Effector CD4-positive, alpha-beta T cell (primary cell): ENCODE measurements at places on chromosomes 11 and 22.
A peak's percentile ranks its signal among the peaks of the same experiment; 100 is the strongest.

GRCh38 chr11:94486068-94486467 lies 7.6 kb downstream of the MRE11 start:
- no peak for DNase-seq

DNA sequence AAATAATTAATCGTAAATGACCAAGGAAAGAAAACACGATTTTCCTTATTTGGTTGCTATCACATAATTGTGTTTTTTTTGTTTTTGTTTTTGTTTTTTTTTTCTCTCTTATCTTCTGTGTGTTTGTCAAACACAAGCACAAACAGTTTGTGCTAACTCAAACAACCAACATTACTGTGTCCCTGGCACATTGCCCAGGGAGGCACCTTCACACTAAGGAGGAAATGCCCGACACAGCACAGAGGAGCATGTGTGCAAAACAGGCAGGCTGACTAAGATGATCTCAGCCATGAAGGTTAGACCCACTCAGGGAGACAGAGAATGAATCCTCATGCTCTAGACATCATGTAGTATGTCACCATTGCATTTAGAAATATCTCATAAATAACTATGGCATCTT lies 130.1 kb downstream of the SOX6 start:
- DNase-seq, result no peak

DNA sequence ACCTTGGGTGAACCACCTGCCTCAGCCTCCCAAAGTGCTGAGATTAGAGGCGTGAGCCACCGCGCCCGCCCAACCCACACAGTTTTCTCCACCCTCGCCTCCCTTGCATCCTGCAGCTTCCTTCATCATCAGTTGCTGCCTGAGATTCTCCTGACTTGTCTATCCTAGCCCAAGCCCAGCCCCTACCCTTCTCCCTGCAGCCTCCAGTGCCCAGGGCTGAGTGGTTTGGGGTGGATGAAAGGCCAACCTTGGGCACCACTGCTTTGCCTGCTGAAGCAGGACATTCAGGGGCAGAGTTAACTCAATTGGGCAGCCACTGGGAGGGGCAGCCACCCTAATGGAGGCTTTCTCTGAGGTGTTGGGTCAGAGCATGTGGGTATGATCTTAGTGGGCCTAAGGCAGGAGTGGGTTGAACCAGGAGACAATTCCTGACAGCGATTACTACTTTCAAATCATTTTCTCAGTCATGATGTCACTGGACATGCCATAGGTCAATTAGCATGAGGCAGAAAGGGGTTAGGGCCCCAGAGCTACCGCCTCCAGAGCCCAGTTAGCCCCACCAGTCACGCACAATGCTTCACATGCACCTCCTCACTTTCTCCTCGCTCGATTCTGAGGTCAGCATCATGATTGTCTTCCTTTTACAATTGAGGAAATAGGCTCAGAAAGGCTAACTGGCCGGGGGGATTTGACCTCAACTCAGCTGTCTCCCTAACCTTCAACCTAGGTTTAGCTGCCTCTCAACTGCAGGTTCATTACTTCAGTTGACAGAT lies 1.0 kb upstream of the FKBP2 start:
- no peak for DNase-seq

DNA sequence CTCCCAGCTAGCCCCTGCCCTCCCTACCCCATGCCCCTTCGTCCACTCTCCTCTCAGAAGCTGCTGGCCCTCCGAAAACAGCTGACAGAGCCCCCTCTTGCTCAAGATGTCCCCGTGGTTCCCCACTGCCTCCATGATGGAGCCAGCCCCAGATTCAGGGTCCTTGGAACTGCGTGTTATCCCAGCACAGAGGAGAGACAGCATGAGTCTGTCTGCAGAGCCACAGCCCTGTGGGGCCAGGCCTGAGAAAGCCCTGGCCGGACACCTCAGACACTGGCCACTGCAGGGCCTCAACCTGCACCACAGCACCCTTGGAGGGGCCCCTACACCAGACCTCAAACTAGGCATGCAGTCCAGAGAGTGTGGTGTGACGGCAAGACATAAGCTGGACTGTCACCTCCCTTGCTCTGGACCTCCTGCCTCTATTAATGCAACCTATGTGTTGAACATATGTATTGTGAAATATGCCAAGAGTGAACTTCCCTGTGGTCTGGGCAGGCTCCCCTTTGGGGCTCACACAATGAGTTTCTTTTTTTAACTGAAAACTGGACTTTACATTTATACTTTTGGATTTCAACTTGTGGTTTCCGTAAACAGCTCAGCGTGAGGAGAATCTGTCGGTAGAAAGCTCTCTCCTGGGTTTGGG lies 9.6 kb downstream of the PNPLA5 start:
- DNase-seq, result no peak

GRCh38 chr22:33455036-33455435 lies 396.9 kb upstream of the SYN3 start:
- no peak for DNase-seq

GRCh38 chr22:17583151-17583550 lies 19.9 kb downstream of the SLC25A18 start:
- no peak for DNase-seq

GRCh38 chr22:37202716-37203115 lies 9.6 kb downstream of the SSTR3 start:
- no peak for DNase-seq

DNA sequence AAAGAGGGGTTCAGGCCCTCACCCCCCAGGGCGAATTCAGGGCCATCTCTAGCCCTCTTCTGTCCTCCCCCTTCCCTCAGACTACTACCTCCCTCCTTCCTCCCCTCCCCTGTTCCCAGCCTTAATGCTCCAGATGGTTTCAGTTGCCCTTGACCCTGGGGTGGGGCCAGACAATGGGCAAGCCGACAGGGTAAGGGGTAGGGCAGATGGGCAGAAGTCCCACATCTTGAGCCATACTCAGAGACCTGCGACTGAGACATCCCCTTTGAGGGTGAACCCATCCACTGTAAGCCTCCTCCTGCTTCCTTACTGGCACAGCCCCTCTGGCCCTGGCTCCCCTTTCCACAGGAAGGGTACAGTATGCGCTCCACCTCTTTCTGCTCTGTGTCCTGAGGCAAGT lies 1.9 kb downstream of the RHBDD3 start:
- no peak for DNase-seq

- DNase-seq, result no peak
These were observed 39.3 kb upstream of the NNMT start for GRCh38 chr11:114256967-114257286.

DNA sequence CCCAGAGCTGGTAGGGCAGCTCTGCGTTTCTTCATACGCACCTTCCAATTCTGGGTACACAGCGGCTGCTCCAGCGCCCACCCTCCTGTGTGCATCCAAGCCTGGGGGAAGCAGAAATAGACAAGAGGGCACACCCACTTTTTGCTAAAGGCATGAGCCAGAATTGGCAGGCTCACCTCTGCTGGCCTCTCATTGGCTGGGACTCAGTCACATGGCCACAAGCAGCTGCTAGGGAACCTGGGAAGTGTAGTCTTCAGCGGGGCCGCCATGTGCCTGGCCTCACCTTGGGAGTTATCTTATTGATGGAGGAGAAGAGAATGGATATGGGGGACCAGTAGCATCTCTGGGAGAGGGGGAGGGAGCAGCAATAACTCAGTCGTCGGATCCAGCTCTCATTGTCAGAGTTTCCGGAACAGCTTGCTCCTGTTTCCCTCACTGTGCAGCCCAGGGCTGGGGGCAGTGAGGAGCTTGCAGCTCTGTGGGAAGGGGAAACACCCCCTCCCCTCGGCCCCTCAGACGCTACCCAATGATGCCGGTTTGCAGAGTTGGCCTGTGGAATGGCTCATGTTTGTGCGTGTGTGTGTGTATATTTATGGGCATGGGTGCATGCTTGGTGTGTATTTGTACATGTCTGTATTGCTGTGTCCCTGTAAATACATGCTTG lies 11.8 kb upstream of the MIEF1 start:
- peak; percentile 73 for DNase-seq

GRCh38 chr22:30206944-30207343 lies 39.6 kb downstream of the LIF start:
- DNase-seq, result no peak

- DNase-seq, result no peak
These were observed 541.4 kb downstream of the MN1 start for GRCh38 chr22:27260087-27260698.

DNA sequence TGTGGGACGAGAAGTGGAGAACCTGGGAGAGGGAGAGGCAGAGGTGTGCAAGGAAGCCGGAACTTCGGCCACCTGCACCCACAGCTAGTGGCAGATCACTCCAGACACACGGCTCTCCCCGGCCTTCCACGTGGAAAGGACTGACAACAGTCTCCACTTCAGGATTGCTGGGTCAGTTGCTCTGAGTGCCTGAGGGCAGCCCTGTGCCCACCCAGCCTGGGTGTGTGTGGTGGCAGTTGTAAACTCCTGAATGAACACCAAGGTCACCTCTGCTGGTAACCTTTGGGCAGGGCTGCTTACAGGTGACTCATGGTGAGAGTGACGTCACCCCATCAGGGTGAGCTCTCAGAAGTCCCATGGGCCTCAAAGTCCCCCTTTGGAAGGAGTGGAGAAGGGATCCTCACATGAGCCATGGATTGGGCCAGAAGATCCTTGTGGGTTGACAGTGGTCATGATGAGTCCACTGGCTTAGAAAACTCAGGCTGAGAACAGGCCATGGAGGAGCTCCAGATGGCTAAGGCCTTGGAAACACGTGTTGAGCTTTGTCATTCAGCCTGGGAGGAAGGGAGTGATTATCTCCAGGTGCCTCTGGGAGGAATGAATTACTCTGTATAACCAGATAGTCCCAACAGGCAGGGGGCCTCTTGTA lies 71.3 kb downstream of the BCR start:
- no peak for DNase-seq

DNA sequence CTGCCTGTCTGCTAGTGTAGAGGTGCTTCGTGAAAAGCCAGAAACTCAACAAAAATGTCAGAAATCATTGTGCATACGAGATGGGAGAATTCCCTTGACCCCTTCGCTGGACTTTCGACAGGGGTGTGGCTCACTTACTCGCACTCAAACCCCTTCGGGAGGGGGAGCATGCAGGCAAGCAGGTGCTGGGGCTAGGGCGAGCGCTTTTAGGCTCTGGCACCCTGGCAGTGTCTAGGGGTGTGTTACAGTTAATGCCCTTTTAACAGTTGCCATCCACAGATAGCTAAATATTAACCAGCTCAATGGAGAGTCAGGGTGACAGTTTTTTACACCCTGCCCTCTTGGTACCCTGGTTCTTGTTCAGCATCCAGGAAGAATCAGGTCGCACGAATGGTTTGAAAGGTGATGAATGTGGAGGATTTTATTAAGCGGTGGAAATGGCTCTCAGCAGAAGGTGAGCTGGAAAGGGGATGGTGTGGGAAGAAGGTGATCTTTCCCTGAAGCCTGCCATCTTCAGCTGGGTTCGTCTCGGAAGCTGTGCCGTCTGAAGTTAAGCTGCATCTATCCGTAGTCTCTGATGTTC lies 59.6 kb upstream of the SHANK2 start:
- DNase-seq, result no peak

DNA sequence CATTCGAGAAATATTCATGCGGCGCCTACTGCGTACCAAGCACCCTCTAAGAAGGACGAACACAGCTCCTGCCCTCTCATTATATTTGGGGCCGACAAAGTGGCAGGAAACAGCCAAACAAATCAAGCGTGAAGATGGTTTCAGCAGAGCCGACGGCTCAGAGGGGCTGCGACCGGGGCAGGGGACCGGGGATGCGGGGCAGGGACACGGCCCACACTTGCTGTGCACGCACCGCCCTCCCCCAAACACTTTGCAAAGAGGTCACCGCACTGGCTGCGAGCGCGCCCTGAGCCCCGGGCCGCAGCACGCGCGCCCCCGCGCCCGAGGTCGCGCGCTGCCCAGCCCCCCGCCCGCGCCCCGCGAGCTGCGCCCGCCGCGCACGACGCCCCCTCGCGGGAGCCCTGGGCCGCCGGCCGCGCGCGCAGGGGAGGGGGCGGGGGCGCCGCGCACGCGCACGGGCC lies 255 bp upstream of the SYNGR1 start:
- no peak for DNase-seq

GRCh38 chr22:20015971-20016733 lies 471 bp downstream of the ARVCF start:
- DNase-seq, result peak; percentile 18

DNA sequence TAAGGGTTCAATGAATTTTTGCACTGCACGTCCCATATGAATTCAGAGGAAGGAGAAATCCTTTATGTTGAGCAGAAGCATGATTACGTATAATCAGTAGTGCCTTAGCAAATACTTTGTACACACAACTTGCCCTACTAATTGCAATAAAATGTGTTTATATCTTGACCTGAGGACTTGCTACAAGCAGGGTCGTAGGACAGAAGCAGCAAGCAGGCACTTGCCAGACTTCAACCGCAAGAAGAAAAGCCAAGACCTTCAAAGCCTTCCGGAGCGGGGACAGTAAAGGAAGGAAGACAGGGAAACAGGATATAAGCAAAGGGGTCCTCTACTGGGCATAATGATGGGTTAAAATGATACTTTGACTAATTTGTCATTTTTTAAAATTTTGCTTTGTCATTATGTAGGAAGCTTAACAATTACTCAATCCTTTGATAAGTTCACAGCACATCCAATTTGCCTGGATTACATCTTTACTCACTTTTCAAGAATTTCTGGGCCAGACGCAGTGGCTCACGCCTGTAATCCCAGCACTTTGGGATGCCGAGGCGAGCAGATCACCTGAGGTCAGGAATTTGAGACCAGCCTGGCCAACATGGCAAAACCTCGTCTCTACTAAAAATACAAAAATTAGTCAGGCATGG lies 23.2 kb upstream of the UBASH3B start:
- no peak for DNase-seq

DNA sequence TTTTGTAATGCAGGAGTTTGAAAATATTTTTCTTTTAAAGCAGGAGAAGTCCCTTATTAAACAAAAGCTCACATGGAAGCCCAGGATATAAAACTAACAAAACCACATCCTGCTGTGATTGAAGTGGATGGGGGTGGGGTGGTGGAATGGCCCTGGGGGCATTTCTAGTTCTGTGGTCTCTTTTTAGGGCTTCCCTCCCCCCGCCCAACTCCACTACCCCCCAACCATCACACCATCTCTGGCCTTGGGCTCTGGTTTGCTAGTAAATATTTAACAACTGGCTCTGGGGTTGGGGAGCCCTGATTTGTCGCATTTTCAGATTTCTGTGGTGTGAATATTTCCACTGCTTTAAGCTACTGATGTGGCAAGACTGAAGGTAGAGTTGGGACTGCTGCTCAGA lies 279.6 kb upstream of the PLET1 start:
- DNase-seq, result no peak

DNA sequence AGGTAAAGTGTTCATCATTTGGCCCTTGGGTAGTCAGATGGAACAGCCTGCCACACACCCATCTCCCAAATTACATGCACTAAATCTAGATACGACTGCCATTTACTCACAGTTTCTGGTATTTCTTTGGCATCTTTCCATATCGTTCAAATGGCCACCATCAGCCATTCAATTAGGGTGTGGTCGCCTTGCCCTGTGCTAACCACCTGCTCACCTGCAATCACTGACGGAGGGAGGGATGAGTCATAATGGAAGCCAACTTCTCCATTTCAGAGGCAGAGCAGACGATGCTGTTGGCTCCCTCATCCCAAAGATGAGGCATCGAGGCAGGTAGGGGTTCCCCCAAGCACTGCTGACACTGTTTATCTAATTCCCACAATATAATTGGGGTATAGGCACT lies 14.6 kb downstream of the MS4A6A start:
- no peak for DNase-seq

GRCh38 chr22:50136581-50137015 lies 33.9 kb upstream of the PANX2 start:
- DNase-seq, result no peak
